Stomach (tissue), 19 donors: ENCODE measurements at places on chromosomes 13 and 19. TPM values are rescaled to one million over a fixed set of nuclear protein-coding genes. Genes with fewer than 3 reads are reported as not detected.

WDR88 gene
- not detected for total RNA-seq

GRCh38 chr19:6639439-6639838 lies 30.5 kb downstream of the TNFSF14 start:
- DNase-seq: no peak

LAIR1 gene
- 1.2 TPM for total RNA-seq

FPR2 gene
- 1.3 TPM for total RNA-seq

ACP7 gene
- not detected for total RNA-seq

TMIGD2 gene
- not detected for total RNA-seq

DNA sequence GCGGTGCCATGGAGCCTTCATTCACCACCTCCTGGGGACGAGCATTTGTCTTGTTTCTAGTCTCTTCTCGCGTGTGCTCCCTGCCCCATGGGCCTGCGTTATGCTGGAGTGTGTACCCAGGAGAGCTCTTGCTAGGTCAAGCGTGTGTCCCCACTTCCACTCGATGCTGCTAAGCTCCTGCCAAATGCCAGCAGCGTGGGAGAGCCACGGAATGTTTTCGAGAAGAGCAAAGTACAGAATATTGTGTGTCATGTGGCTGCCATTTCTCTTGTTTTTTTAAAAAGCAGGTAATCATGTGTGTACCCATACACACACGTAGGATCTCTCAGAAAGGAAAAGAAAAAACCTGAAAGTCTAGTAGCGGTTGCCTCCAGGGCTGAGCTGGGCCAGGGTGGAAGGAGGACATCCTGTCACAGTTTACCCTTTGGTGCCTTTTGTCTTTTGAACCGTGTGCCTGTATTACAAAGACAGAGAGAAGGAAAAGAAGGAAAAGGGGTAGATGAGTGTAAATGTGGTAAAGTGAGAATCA lies 28.6 kb downstream of the PAK4 start:
- no peak for DNase-seq

DNA sequence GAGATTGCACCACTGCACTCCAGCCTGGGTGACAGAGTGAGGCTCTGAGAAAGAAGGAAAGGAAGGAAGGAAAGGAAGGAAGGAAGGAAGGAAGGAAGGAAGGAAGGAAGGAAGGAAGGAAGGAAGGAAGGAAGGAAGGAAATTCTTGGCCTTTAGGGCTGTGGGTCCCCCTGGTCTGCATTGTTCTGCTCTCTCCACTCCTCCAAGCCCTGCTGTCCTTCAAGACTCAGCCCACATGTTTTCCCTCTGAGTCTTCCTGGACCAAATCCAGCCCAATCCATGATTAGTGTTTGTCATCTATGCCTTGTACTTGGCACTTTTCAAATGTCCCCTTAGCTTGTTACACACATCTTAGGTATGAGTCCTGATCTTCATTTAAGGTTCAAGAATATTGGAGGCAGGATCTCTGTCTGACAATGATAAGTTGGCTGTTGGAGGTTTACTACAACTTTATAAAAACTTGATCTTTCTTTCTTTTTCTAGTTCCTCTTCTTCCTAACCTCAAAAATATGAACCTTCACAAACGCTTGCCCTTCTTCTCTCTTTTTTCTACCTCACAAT lies 48.8 kb upstream of the INTS6 start:
- no peak for DNase-seq

DNA sequence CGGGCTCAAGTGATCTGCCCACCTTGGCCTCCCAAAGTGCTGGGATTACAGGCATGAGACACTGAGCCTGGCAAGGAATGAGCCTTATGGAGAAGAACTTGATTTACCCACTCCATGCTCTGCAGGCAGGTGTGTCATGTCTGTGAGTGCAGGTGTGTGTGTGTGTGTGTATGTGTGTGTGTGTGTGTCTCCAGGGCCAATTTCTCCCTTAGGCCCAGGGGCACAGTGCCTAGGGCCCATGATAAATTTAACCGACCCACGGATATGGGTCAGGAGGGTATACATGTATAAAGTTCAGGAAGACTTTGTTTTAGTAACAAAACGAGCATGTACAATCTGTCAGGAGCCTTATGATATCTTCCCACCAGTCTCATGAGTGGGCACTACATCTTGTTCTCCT lies 4.6 kb upstream of the FOSB start:
- no peak for DNase-seq

- peak; percentile 8 for DNase-seq
Measured at GRCh38 chr19:31220540-31220939, 128.7 kb downstream of the TSHZ3 start.

DNA sequence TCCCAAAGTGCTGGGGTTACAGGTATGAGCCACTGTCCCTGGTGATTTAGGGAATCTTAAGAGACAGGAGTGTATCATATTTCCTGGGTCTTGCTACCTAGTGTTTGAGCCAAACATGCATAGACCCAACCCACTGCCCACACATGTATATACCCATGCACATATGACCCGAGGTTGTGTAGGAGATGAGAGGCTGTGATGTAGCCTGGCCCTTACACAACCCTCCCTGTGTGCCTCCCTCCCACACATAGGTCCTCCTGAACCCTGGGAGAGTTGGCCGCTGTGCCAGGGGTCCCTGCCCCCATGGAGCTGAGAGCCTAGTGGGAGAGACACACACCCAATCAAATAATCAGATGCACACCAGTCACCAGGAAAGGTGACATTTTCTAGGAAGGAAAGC lies 365.9 kb downstream of the ZNF536 start:
- no peak for DNase-seq

DNA sequence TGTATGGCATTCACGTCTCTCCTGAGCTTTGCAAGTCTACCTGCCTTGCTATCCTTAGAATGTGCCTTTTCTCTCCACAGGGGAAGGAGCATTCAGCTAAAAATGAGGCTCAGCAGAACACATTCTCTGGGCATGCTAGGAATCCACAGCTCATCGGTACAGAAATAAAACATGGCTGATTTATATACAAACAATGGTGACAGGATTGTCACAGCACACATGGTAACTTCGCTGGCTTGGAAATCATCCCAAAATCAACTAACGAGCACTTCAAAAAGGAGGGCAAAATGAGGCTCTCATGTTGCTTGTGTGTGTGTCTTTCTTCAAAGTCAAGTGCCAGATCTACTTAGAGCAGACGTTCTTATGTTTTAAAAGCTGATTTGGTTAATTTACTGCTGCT lies 373.0 kb downstream of the FGF14 start:
- no peak for DNase-seq

- DNase-seq: no peak
Measured at GRCh38 chr13:26616126-26616525, 58.6 kb downstream of the WASF3 start.

GRCh38 chr19:10986301-10987127 lies 25.7 kb downstream of the SMARCA4 start:
- DNase-seq: no peak

DNA sequence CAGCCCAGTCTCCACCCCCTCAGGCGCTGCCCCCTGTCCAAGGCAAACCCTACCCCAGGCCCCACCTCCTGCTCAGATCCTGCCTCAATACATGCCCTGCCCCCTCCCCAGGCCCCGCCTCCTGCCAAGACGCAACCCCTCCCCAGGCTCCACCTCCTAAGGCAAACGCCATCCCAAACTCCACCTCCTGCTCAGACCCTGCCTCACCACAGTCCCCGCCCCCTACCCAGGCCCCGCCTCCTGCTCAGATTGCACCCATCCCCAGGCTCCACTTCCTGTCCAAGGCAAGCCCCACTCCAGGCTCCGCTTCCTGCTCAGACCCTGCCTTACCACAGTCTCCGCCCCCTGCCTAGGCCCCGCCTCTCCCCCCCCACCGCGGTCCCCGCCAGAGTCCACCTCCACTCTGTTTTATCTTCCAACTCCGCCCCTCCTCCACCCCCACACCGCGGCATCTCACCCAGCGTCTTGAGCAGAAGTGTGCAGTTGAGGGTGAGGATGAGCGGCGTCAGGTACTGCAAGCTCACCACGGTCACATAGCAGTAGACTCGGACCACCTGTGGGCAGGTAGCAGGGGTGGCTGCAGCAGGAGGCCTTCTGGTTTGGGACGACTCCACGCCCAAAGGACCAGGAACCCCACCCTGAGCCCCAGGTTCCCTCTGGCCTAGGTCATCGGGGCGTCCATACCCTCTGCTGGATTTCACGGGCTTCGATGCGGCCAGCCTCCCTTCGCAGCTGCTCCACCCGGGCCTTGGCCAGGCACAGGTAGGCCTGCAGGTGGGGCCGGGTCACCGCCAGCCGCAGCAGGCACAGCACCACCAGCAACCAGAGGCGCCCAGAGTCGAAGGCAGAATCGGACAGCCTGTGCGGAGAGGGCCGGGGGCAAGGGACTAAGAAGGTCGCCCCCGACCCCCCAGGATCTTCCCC lies 17.7 kb downstream of the TMEM161A start:
- peak; percentile 94 for DNase-seq

SMIM24 gene
- total RNA-seq: not detected

DNA sequence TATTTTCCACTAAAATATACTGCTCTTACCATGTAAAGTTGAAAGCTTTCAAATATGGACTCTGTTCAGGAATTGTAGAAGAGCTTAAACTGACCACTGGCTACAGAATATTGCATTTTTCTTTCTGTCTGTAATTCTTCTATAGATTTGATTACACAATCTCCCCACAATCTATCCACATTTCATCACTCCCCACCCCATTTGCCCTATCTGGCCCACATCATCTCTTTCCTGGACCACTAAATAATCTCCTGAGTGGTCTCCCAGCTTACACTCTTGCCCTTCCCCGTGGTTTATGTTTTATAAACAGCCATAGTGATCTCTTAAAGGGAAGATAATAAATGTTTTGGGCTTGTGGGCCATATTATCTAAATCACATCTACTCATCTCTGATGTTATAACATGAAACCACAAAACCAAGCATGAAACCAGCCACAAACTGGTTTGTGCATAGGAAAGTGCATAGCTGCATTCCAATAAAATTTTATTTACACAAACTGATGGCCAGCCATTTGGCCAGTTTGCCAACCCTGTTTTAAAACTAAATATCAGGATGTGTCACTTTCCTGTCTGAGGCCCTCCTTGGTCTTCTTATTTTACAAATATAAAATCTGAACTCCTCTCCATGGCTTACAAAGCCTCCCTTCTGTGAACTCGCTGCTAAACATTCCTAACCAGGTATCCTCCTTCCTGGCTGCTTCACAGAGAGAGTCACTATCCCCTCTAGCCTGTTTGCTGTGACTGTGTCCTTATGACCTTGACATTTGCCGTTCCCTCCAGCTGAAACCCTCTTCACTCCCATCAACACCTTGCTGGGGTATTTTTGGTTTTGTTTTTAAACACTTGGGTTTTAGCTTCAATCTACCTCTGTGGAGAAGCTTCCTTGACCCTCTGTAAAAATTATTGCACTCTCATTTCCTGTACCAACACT lies 500.9 kb downstream of the GPC6 start:
- no peak for DNase-seq

DNA sequence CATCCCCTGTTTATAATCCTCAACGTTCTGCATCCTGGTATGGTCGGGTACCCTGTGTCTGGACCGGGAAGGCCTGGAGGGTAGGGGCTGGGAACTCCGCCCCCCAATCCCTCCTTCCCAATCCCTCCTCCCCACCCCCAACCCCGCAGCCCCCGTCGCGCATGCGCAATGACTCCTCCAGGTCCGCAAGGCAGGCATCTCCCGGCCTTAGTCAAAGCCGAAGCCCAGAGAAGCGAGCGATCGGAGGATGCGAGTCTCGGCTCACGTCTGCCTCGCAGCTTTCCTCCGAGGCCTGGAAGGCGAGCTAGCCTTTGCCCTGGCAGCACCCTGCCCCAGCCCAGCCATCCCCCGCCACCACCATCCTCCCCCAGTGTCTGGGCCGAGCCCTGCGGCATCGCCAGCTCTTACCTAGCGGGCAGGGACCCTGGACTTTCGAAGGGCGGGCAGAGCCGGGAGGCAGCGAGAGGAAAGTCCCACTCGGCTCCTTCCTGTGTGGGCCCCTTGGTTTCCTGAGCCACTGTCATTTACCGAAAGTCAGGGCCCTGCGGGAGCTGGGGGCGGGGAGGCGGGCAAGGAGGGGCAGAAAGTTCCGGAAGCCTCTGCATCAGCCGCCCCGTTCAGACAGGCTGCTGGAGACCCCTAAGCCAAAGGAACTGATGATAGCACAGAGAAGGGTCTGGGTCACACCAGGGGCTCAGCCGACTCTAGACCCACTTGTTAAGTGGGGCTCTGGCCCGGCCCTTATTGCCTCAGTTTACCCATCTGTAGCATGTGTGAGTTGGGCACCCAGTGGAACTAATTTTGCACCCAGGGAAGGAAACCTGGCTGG lies at the start of gene JAK3:
Gene JAK3, minus strand, starts transcription at position 445 of the 829 bp plus-strand sequence. CDS start 3,565 bp downstream, outside the sequence.
- peak; percentile 89 for DNase-seq

DNA sequence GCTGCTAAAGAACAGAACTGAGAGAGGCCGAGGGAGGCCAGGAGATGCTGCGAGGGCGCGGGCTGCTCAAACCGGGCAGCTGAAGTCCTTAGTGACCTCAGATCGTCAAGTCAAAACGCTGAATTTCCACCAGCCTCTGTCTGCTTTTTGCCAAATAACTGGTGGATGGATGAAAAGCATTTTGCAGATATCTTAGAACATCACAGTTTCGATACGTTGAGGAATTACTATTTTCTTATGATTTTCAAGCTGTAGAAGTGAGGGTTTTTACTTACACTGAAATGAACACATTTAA lies 2.0 kb downstream of the GPC6 start:
- no peak for DNase-seq

RASA3 gene
- 3.8 TPM for total RNA-seq

ZNF763 gene
- total RNA-seq: 2.2 TPM

DNA sequence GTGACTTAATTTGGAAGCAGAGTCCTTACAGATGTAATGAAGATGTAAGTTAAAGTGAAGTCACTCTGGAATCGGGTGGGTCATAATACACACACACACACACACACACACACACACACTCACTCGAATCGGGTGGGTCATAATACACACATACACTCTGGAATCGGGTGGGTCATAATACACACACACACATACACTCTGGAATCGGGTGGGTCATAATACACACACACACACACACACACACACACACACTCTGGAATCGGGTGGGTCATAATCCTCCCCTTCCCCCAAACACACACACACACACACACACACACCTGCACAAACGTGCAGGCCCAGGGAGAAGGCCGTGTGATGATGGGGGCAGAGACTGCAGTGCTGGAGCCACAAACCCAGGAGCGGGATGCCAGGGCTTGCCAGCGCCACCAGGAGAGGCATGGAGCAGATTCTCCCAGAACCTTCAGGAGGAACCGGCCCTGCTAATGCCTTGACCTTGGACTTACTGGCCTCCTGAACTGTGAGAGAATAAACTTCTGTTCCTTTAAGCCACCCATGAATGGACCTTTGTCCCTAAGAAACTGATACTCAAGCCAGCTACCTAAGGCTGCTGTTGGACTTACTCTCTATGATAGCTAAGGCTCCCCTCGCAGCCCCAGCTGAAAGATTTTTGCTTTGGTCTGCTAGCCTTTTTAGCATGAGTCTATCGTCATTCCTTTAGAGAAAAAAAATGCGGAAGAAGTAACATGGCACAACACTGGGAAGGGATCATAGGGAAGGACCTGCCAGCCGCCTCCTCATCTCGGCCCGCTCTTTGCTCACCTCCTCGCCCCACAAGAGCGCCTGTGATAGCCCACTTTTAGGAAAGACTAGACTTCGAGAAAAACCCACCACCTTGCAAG lies 136.2 kb upstream of the RNF113B start:
- DNase-seq: no peak

PCDH17 gene
- 0.89 TPM for total RNA-seq

- no peak for DNase-seq
Measured at GRCh38 chr19:51822946-51823345, 28.0 kb downstream of the FPR3 start.

- no peak for DNase-seq
Measured at GRCh38 chr13:42221121-42221765, 50.7 kb upstream of the AKAP11 start.
